Hematopoietic multipotent progenitor cell treated with erythropoietin and hydrocortisone succinate and interleukin-3 and kit ligand, for 15 days (in vitro differentiated cells): ENCODE measurements at places on chromosomes 6 and 20.

DNA sequence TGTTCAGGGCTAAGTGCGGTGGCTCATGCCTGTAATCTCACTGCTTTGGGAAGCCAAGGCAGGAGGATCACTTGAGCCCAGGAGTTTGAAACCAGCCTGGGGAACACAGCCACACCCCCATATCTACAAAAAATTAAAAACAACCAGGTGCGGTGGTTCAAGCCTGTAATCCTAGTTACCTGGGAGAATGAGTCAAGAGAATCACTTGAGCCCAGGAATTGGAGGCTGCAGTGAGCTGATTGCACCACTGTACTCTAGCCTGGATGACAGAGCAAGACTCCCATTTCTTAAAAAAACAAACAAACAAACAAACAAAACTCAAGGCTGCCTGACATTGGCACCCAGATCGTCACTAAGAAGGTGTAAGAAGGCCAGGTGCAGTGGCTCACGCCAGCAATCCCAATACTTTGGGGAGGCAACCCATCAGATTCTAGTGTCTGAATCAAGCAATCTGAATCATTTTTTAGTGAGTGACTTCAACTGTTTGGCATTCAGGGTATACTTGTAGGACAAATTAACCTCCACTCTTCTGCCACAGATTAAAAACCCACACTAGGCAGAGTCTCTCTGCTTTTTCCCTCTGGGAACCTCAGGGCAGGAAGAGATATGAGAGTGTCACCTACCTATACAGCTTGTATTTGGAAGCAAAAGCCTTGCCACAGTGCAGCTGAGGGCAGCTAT lies 6.1 kb downstream of the PLAGL2 start:
- no peak for DNase-seq

- no peak for DNase-seq
Measured at GRCh38 chr20:1824834-1825233, 70.4 kb upstream of the SIRPA start.

- peak; percentile 11 for DNase-seq
Measured at GRCh38 chr6:33578164-33578563, 1.9 kb downstream of the BAK1 start.

GRCh38 chr6:11320914-11321597 lies 88.6 kb upstream of the NEDD9 start:
- DNase-seq, result no peak

- no peak for DNase-seq
Measured at GRCh38 chr6:129508477-129509145, 201.4 kb downstream of the ARHGAP18 start.
